ENCODE measurements at places on chromosomes 2 and 18. TPM values are rescaled to one million over a fixed set of nuclear protein-coding genes. Genes with fewer than 3 reads are reported as not detected.

CYP26B1 gene
- under 0.01 TPM for total RNA-seq

TMEM200C gene
- total RNA-seq = not detected

KRCC1 gene
- 16.7 TPM for total RNA-seq

CNRIP1 gene
- 38.8 TPM for total RNA-seq

FSHR gene
- total RNA-seq = not detected

GALNT14 gene
- not detected for total RNA-seq

THSD7B gene
- total RNA-seq = not detected
